ENCODE measurements at places on chromosomes 7 and 10.
A peak's percentile ranks its signal among the peaks of the same experiment; 100 is the strongest.

GRCh38 chr10:100282907-100283306 lies 3.6 kb downstream of the BLOC1S2 start:
- no peak for DNase-seq

DNA sequence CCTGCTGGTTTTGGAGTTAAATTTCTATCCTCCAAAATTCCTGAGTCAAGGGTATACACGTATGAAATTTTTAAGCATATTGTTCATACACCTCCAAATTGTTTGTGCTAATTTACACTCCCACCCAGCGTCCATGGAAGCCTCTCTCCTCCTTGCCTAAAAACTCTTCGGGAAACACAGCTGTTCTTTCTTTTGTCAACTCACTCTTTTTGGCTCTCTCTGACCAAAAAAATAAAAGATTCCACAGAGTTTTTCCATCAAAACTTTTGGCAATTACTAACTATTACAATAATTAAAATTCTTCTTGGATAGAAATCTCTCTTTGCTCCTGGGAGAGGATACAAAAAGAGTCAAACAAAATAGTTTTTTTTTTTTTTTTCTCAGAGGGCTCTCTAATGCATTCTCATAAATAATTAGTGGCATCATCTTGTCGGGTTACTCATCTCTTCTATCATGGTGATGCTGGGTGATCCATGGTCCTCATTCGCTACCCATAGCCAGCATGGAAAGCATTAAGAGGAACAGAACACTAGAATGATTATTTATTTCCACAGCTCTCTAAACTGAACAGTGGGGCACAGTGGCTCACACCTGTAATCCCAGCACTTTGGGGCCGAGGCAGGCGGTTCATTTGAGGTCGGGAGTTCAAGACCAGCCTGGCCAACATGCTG lies 310.7 kb downstream of the SFMBT2 start:
- DNase-seq, result no peak

- DNase-seq, result no peak
Measured at GRCh38 chr7:96416599-96416998, 94.7 kb upstream of the SLC25A13 start.

- no peak for DNase-seq
Measured at GRCh38 chr7:94029976-94030375, 25.8 kb upstream of the BET1 start.

DNA sequence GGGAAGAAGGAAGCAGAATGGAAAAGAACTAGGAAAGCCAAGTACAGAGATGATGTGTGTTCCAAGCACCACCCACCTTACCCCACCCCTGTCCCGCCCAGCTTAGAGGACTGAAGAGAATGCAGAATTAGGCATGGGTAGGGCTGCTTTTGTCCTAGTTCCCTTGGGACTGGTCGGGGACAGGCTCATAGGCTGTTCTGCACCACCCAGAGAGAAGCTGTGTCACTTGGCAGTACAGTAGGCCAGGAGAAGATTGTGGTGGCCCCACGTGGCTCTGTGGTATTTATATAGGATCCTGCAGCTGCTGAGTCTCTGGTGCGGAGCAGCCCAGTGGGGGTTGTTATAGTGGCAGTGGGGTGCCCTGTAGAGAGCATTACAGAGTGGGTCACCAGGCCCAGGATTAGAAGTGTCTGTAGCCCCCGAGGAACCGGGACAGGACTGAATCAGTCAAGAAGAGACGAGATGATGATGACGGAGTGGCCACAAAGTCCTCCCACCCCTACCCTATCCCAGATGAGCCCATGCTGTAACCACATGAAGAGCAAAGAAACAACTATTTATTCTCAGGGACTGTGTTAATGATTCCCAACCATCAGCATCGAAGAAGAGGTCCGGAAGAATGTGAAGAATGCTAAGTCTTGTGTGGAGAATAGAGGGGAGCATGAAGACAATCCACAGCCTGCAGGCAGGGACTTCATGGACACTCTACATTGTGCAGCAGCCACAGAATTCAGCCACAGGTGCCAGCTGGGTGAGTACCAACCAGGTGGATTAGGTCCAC lies 88.9 kb downstream of the C1GALT1 start:
- DNase-seq, result no peak

- no peak for DNase-seq
Measured at GRCh38 chr7:94042381-94042780, 38.2 kb upstream of the BET1 start.

GRCh38 chr7:117809958-117810357 lies 63.3 kb downstream of the CTTNBP2 start:
- no peak for DNase-seq

GRCh38 chr10:20885678-20886077 lies 11.4 kb downstream of the NEBL start:
- peak; percentile 97 for DNase-seq

DNA sequence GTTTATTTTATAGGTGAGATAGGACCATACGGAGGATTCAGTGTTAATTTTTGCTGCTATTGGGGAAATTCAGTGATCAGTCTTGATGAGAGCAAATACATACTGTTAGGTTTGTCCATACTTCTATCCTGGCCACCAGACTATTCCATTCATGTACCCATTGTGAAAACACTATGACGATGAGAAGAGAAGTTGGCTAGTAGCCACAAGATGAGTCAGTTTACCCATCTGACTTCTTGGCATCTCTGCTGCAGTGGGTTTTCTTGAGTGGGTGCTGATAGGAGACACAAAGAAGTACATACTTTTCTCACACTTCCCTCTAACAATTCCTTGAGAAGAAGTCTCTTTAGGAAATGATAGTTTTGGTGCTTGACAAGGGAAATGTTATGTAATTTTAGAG lies 133.1 kb downstream of the TFPI2 start:
- DNase-seq, result peak; percentile 51

GRCh38 chr7:38060637-38061036 lies 117.4 kb upstream of the STARD3NL start:
- no peak for DNase-seq

- no peak for DNase-seq
Measured at GRCh38 chr10:124588736-124589490, 127.3 kb downstream of the LHPP start.

GRCh38 chr7:33590916-33591315 lies 314.4 kb upstream of the BMPER start:
- peak; percentile 89 for DNase-seq

GRCh38 chr7:94223375-94224084 lies 171.2 kb upstream of the COL1A2 start:
- DNase-seq, result peak; percentile 62

GRCh38 chr7:33130184-33130583 lies 820 bp downstream of the BBS9 start:
- DNase-seq, result no peak

GRCh38 chr10:113303544-113304146 lies 249.2 kb upstream of the HABP2 start:
- DNase-seq, result peak; percentile 38

- DNase-seq, result peak; percentile 63
Measured at GRCh38 chr10:89563861-89564478, 28.6 kb upstream of the SLC16A12 start.

DNA sequence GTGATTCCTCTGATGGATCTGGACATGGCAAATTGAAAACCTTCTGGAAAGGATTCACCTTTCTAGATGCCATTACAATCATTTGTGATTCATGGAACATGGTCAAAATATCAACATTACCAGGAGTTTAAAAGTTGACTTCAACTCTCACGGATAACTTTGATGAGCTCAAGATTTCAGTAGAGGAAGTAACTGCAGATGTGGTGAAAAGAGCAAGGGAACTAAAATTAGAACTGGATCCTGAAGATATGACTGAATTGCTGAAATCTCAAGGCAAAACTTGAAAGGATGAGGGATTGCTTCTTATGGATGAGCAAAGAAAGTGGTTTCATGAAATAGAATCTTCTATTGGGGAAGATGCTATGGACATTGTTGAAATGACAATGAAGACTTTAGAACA lies 293.6 kb downstream of the ARHGAP12 start:
- no peak for DNase-seq

Data from bronchial epithelial cell (primary cell).